ENCODE measurements at places on chromosomes 13 and 19.

GRCh38 chr13:88764103-88764502 lies 1092.9 kb downstream of the SLITRK5 start:
- no peak for ATAC-seq

DNA sequence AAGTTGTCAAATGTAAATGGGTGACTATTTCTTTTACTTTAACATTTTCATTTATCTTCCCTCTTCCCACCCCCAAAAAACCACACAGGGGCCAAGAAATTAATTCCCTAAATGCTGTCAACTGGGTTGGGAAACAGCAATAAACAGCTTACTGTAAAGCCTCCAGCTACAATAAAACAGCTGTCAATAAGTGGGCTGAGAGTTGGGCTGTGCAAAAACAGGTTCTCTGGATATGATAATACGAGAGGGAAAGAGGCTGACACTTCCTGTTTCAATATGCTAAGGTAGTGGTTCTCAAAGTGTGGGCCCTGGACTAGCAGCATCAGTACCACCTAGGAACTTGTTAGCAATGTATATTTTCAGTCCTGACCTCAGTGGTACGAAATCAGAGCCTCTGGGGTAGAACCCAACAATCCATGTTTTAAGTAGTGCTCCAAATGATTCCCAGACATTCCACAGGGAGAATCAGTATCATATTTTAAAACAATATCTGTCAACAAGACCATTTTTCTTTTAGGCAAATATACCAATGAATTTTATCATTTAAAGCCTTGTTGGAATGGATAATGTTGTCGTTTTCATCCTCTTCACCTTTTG lies 8.4 kb downstream of the PCDH9 start:
- no peak for ATAC-seq

GRCh38 chr13:26037302-26037701 lies 14.5 kb downstream of the SHISA2 start:
- no peak for ATAC-seq

DNA sequence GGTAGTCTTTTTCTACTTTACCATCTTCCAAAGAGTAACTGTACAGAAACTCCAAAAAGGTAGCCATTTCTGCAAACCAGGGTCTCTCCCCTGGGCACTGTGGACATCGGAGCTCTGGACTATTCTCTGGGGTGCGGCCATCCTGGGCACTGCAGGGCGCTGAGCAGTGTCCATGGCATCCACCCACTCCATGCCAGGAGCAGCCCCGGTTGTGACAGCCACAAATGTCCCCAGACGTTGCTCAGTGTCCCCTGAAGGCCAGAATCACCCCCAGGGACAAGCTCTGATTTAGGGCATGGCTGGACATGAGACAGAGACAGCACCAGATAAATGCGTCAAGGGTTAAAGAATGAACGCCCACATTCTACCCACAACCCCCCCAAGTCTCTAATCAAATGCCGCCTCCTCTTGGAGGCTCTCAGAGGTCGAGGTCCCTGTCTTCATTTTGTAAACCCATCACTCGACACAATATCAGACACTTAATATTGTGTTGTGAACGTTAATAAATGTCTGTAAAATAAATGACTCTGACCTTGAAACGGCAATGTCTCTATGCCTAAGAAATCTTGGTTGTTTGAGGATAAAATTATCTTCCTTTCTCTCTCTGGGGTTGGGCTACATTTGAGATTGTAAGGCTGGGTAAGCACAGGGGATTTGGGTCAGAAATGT lies 8.9 kb downstream of the GNG7 start:
- ATAC-seq = no peak

- peak; percentile 36 for ATAC-seq
These were observed 29.7 kb downstream of the GPX4 start for GRCh38 chr19:1133471-1133929.

GRCh38 chr19:3136684-3137055 lies 837 bp downstream of the GNA15 start:
- ATAC-seq = no peak

DNA sequence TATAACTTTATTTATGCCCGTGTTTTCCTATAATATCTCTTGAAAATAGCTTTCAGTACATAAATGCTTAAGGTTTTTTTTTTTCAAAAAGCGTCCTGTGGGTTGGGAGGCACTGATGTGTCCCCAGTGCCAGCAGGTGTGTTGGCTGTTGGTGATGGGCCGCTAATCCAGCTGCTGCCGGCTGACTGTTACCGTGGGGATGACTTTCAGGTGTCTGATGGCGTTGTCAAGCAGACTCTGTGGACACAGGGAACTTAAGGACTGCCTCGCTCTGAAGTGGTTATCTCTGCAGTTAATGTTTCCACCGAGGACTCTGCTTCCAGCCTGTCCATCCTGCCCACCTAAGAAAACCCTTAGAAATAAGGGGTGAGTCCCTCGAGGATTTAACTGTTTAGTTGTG lies 94.5 kb downstream of the ANKRD10 start:
- no peak for ATAC-seq

GRCh38 chr19:35153701-35154524 lies 622 bp upstream of the FXYD5 start:
- ATAC-seq = peak; percentile 78

GRCh38 chr19:47247308-47247990 lies 8.9 kb upstream of the CCDC9 start:
- peak; percentile 13 for ATAC-seq

Measured in SK-N-SH treated with all-trans-retinoic acid at 6 μM for 48 hours (cell line).